ENCODE measurements at places on chromosomes 3 and 15.

- peak; percentile 39 for DNase-seq
Measured at GRCh38 chr15:68730471-68730919, 90.2 kb downstream of the ANP32A start.

GRCh38 chr15:32819448-32819847 lies 101.6 kb downstream of the GREM1 start:
- no peak for DNase-seq

- no peak for DNase-seq
Measured at GRCh38 chr3:179695672-179696313, 43.0 kb downstream of the USP13 start.

DNA sequence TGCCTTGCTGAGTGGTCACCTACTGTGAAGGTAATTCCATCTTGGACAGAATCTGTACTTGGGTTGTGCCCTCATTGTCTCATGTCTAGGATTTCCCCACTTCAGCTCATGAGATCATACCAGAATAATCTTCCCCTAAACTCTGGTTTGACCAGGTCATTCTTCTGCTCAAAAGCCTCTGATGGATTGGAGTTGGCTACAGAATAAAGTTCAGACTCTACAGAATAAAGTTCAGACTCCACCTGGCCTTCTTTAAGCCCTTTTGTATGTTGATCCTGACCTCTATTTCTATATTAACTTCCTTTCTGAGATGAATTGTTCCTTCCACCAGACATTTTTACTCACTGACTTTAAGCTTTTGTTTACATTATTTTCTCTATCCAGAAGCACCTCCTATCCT lies 6.4 kb upstream of the GLCE start:
- DNase-seq = no peak

- DNase-seq = no peak
Measured at GRCh38 chr3:50430950-50431435, 71.7 kb upstream of the TMEM115 start.

GRCh38 chr3:4752201-4753072 lies 226.8 kb upstream of the BHLHE40 start:
- no peak for DNase-seq

DNA sequence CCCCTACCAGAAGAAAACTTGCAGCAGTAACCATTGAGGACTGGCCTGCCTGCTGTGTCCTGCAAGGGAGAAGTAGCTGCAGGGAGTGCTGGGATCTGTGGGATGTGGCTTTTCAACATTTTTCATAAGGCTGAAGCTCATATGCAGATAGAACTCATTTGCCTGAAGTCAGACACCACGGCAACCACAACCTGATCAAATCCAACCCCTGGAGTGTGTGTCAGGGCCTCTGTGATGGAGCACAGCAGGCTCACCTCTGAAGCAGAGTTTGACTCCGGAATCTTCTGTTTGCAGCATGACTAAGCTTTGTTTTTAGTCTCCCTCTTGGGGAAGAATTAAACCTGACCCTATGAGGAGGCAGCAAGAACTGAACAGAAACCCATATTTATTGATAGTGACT lies 508.7 kb downstream of the AGBL1 start:
- no peak for DNase-seq

- DNase-seq = no peak
Measured at GRCh38 chr3:123337948-123338619, 110.8 kb downstream of the ADCY5 start.
